ENCODE measurements at places on chromosomes 1 and 21.
A peak's percentile ranks its signal among the peaks of the same experiment; 100 is the strongest.

DNA sequence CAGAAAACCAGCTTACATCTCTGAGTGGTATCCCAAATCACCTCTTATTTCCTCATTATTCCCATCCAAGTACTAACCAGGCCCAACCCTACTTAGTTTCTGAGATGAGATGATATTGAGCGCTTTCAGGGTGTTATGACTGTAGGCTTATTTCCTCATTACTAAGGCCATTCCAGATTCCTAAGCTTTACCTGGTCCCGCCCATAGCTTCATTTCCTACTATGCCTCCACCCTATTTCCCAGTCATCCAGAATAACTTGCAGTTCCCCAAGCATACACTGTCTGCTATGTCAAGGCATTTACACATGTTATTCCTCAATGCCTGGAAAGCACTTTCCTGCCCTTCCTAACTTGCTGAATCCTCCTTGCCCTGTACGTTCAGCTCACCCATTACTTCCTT is 79.3 kb upstream of the SPAG17 start:
- DNase-seq = no peak

DNA sequence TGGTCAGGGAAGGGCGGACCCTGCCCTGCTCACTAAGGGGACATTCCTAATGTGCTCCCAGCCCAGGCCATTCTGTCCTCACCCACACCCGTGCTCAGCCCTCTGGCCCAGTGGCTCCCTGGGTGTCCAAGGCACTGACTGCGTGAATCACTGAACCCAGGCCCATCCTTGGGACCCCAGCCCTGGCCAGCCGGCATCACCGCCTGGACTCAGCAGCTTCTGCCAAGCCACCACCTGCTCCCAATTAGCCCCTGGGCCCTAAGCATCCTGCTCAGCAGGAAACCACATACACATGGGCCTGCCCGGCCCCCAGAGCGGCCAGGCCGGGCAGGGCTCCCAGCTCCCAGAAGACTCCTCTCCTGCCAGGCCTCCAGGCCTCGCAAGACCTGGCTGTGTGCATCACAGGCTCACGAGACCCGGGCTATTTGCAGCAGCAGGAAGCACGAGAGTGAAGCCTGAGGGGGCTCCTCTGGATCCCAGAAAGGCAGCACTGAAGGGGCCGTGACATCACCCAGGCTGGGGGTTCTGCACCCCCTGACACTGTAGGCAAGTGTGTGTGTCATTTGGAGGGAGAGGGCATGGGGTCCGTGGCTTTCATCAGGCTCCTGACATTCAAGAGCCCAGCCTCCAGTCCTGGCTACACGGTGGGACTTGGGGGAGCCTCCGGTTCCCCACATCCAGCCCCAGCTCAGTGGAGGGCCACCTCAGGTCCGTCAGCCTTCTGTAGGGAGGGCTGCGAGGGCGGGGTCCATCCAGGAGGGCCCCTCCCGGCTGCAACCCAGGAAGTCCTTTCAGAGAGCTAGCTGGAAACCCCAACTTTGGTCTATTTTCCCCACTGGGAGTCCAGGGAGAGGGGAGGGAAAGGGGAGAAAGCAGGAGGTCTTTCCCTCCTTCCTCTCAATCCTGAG is 1.6 kb downstream of the MFAP2 start:
- DNase-seq = peak; percentile 89

DNA sequence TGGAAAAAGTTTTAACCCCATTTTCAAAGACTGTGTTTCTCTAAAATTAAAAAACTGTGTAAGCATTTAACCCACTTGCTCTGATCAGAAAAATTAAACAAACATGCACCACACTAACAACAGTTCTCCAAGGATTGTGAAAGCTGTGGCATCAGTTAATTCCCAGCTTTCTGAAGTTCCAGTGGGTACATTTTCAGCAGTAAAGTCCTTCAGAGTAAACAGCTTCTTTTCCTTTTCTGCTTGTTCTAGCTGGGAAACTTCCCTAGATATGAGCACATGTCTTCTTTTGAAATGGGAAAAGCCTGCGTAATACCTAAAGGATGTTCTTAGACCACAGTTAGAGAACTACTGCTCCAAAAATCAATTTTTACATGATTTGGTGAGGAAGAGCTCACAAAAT is 11.1 kb downstream of the PRRX1 start:
- DNase-seq = no peak

DNA sequence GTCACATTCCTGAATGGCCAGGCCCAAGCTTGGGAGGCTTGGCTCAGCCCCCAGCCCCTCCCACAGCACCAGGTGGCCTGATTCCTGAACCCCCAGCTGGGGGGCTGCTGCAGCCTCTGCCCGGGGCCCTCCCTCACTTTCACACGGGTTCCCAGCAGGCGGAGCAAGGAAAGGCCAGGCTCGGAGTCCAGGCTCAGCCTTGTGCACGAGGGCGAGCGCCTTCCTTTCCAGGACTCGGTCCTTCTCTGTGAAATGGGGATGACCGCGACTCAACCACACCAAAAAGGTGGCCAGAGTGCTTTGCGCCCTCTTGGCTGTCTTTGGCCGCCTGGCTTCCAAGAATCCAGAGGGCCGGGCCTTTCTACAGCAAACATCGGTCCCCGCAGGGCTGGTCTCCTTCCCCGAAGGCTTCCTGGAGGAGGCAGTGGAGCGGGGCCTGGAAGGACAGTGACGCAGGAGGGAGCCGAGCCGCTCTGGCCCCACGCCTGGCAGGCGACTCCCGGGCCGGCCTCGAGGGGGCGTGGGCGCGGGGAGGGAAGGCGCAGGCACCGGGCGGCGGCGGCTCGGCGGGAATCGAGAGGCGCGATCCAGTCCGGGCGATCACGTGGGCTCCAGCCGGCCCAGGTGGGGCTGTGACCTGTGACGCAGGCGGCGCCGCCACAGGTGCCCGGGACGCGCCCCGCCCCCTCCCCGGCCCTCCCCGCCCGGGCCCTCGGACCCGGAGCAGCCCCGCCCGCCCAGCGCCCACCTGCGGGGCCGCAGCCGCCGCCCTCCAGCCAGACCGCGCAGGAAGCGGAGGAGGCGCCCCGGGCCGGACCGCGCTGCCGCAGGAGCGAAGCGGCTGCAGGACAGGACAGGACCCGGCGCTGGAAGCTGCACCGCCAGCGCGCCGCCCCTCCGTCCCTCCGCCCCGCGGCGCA is at the start of gene ARHGEF16:
Gene ARHGEF16 (plus strand): TSS at position 775 of the 920 bp plus-strand sequence. CDS start 8,420 bp downstream, outside the sequence.
- DNase-seq = peak; percentile 25

- DNase-seq = peak; percentile 50
These were observed 7.0 kb upstream of the GBP6 start for GRCh38 chr1:89356658-89357400.

DNA sequence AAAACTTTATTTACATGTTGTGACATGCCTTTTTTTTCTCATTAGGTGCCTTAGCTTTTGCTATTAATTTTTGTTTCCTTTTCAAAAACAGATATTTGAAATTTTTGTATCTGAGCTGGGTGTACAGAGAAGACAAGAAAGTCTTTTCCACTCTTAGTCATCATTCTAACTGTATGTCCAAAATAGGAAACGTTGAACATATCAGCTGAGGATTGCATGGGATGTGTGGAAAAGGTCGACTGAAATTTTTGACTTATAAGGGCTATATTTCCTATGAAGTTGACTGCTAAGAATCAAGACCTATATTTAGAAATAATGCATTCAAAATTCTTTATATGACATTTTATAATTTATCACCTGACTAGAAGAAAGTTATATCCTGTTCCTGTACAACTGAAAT is 270.0 kb upstream of the ZRANB2 start:
- DNase-seq = peak; percentile 72

DNA sequence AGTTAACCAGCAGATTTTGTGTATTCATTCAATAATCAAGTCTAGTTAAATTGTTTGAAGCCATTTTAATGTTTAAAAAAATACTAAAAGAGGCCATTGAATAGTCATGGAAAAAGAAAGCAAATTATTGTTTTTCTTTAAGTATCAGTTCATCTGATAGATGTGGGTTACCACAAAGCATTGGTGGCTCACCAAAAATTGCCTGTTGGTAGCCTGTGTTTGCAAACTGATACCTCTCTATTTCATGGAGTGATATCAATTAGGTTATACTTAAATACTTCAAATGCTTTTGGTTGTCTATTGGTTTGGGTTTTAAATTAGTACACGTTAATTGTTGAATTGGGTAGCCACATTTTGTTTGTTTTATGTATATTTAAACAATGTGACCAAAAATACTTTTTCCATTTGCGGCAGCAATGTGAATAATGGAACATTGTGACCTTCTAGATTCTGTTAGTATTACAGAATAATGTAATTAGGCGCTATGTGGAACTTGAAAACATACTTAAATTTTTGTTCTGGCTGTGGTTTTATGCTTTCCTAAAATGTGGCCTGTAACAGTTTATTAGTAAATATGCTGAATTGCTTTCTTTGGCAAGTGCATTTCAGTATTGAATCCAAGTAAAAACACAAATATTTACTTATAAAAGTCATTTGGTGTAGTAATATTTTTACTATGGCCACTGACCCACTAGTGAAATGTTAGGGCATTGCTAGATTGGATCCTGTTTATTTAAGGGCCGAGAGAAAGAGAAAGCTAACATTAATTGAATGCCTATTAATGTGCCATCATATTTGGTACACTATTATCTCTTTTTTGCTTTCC is 37.1 kb upstream of the NBL1 start:
- no peak for DNase-seq

DNA sequence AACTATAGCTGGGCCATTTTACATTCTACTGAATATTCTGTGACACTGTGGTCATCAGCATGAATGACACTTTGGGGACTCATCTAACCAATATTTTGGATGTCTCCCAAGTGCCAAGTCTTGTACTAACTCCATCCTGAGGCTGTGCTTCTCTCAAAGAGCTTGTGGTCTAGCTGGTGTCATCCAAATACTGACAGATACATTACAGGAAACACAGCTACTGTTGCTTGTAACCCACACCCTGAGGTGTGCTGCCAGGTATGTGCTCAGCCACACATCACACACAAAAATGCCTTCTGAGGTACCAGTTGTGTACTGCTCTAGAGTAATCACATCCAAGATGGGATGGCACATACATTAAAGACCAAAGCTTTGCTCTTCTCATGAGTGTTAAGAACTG is 81.6 kb downstream of the ST6GALNAC5 start:
- DNase-seq = no peak

- peak; percentile 96 for DNase-seq
These were observed 122.2 kb upstream of the HOOK1 start for GRCh38 chr1:59692591-59692990.

DNA sequence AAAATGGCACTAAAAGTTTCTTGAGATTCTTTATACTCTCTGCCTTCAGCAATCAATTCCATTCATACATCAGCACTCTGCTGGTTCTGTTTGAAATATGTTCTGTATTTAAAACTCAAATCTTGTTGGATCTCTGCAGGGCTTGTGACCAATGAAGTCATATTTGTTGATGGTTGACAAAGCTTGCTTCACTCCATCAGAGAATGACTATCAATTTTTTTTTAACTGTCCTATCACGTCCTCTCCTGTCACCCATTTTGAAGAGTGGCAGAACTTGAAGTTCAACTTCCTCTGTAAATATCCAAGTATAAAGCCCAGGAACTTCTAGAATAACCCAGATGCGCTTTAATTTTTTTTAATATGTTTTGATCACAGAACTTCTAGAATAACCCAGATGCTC is 10.9 kb downstream of the PRDX6 start:
- no peak for DNase-seq

GRCh38 chr21:34796518-34797200 is 127.9 kb downstream of the CLIC6 start:
- DNase-seq = no peak

- DNase-seq = no peak
These were observed 2.6 kb upstream of the PER3 start for GRCh38 chr1:7781501-7781900.

DNA sequence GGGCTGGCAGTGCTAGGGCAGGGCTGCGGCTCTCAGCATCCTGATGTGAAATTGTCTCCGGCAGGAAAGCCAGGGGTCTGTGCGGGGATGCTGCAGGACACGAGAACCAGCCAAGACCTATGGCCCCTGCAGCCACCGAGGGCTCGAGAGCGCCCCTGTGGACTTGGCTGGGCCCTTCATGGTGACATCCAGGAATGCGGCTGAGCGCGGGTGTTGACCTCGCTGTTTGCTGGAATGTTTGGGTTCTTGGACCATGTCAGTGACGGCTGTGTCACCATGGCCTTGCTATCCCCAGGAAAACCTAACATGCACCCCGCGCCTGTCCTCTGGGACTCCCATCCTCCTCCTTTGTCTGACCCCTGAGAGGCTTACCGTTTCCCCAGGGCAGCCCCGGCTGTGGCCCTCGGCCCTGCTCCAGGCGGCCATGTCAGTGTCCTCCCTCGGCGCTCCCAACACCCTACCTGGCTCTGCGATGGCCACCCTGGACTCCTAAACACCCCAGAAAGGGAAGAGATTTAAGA is 14.3 kb upstream of the C1orf174 start:
- no peak for DNase-seq

GRCh38 chr1:8497210-8497819 is 179.4 kb downstream of the SLC45A1 start:
- no peak for DNase-seq

DNA sequence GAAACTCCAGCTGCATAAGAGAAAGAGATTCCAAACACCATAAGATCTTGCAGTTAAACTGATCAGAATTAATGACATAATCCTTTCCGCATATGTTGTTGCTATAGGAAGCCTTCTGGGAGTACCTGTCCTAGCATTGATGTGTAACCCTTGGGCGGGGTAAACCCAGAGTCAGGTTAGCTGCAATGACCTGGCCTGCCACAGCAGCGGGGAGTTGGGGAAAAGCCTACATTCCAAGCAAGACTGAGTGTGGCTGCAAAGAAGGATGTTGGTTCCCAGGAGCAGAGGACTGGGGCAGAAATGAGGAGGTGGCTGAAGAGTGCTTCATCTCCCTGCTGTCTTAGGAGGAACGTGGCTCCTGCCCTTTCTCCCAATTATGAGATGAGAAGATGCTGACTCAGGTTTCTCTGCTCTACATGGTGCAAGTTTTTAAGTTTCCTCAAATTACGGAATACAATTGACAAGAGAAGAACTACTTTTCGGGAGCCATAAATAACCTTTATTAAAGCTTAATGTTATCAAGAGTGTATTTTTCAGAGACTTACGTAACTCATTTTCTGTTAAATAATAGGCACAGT is 142.1 kb downstream of the RYR2 start:
- no peak for DNase-seq

DNA sequence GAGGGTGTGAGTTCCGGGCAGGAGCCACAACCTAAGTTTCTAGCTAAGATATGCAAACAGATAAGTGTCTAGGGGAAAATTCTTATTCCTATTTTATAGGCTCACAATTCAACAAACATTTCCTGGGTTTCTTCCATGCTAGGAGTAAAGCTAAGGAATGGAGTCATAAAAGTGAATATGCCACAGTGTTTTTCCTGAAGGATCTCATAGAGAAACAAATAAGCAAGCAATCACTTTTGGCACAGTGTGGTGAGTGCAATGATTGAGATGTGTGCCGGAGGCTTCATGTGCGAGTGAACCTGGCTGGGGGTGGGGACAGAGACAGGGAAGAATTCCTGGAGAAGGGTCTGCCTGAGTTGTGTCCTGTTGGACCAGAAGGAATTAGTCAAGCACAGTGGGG is 147.4 kb downstream of the TENT5C start:
- no peak for DNase-seq

GRCh38 chr1:100518023-100518422 is 19.9 kb upstream of the GPR88 start:
- no peak for DNase-seq
